ENCODE measurements at places on chromosomes 5 and 9.

DNA sequence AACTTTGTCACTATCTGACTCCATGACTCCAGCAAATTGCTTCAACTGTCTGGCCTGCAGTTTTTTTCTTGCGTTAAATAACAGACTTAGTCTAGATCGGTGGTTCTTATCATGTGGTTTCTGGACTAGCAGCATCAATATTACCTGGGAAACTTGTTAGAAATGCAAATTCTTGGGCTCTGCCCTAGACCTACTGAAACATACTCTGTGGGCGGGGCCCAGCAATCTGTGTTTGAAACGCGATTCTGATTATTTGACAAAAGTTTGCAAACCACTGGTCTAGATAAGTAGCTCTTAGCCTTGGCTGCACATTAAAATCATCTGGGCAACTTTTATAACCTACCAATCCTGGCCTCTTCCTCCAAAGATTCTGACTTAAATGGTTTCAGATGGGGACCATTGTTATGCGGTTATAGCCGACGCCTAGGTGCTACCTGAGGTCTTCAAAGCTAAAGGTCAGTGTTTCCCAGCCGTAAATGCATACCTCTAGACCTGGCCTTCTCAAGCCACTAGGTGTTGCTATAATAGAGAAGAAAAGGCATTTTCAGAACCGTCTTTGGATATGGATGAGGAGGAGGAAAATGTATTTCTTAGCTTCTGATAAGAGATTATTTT is 74.0 kb downstream of the C9orf85 start:
- no peak for DNase-seq

DNA sequence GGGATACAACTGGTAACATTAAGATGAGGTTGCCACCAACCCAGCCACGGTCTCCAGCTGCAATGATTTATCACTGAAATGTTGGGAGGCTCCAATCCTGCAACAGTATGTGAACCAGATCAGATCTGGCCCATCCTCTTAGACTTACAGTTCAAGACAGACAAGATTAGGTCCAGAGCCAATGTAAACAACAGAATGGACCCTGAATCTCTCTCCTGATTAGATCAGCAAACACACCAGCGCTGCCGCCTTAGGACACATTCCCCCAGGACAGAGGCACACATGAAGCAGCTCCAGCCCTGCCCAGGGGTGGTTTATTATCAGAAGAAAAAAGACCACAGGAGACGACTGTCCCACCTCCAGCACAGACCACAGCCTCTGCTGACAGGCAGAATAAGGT is 82.1 kb downstream of the SLIT3 start:
- no peak for DNase-seq

GRCh38 chr9:109962215-109962614 is 182.2 kb downstream of the PALM2AKAP2 start:
- DNase-seq = no peak

- DNase-seq = no peak
These were observed 57.5 kb downstream of the PIP5K1B start for GRCh38 chr9:68762570-68762969.

DNA sequence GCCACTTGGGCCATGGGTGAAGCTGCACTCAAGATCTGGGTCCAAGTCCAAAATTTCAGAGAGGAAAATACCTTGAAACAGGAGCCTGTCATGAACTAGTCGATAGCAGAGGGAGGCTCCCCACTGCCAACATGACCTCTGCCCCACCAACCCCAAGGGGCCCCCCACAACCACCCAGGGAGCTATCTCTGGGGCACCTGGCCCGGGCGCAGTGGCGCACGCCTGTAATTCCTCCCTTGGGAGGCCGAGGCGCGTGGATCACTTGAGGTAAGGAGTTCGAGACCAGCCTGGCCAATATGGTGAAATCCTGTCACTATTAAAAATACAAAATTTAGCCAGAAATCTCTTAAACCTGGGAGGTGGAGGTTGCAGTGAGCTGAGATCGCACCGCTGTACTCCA is 20.1 kb upstream of the HMCN2 start:
- DNase-seq = no peak

DNA sequence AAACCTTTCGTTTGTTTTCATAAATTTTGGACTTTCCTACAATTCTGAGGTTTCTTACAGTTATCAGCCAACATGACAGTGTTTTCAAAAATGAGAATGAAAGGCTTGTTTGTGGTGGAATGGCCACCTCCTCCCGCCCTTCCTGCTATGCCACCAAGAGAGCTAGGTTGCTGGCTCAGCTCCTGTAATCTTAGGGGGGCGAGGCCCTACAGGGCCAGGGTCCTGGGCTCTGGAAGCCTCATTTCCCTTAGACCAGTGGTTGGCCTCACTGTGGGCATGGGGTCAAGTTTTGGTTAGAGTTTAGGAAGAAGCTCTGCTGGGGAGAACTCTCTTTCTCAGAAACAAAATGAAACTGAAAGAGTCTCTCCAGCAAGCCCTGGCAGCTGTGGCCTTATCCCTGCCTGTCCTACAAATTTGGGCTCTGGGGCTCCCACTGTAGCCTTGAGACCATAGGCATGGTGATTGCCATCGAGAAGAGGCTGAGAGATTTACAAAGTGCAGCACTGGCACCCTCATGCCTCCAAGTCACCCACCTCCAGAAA is 66.2 kb downstream of the IRX1 start:
- no peak for DNase-seq

DNA sequence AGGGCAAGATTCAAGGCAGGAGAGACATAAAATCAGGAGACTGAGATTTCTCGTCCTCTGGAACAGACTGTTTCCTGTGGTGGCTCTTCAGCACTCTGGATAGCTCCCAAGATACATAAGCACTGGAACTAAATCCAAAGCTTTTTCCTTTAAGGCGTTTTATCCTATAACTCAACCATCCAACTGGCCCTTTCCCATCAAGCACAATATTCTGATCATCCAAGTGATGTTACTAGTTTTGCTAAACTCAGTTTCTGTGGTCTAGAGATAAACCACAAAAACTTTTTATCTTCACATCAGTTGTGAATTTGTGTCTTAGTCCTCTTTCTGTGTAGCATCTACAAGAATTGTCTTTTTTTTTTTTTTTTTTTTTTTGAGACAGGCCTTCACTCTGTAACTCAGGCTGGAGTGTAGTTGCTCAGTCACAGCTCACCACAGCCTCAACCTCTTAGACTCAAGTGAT is 299.4 kb downstream of the COX7C start:
- no peak for DNase-seq

GRCh38 chr9:26057050-26057449 is 378.8 kb upstream of the TUSC1 start:
- DNase-seq = no peak

GRCh38 chr5:75729321-75729720 is 12.1 kb upstream of the POC5 start:
- DNase-seq = no peak

DNA sequence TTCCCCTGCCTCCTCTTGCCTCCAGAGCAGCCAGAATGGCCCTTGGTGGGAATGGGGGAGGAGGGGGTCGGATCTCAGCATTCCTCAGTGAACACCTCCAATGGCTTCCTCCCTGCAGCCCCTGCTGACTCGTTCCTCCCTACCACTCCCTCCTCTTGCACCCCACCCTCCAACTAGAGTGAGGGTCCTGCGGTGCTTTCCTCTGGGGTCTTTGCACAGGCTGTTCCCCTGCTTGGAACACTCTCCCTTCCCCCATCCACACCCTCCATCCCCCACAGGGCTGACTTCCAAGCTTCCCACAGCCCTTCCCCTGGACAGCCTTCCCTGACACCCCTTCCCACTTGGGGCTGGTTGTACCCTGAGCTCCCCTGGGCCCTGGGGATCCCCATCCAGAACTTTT is 70.4 kb upstream of the NEK6 start:
- no peak for DNase-seq

DNA sequence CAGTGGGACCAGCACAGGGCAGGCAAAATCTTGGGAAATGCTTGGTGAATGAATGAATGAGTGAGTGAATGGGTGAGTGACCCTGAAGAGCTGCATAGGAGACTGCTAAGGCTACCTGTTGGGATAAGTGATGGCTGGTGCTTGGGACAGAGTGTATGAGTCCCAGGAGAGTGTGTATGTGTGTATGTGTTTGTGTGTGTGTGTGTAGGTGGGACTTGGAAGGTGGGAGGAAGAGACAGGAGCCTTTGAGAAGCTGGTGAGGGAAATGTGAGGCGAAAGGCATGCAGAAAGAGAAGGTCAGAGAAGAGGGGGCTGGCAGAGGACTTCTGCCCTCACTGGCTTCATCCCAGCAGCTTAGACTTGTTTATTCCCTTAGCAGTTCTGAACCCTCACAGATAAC is 33.3 kb upstream of the FOXE1 start:
- no peak for DNase-seq

- DNase-seq = no peak
These were observed 70.3 kb upstream of the RARS1 start for GRCh38 chr5:168415971-168416370.

GRCh38 chr5:122730037-122730436 is 44.8 kb upstream of the SNX2 start:
- no peak for DNase-seq

DNA sequence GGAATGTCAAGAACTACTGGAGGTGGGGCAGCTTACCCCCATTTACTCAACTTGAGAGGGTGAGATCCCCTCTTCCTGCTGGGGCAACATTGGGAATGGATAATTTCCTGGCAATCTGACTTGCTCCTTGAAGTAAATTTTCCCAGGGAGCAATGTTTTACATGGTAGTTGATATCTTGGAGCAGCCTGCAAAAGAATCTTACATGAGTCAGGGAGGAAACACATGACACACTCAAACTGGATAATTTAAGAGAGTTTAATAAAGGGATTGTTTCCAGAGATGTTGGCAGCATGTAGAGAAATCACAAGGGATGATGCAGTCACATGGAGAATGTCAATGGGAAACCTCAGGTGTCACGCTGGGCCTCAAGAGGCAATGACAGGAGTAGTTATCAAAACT is 212.5 kb downstream of the GAS1 start:
- no peak for DNase-seq

DNA sequence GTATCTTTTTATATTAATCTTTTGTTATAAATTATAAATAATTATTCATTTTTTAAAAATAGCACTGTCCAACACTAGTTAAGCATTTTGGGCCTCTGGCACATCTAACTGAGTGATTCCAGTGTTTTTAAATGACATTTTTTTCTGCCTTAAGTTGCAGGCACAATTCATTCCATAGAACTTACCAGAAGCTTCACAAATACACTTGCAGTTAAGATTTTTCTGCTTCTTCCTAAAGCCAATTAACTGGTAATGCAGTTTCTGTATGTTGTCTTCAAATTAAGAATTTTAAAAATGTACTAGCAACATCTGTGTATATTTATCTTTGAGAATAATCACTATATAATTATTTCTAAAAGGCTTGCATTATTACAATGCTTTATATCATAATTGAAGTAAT is 11.2 kb upstream of the NFIB start:
- no peak for DNase-seq

DNA sequence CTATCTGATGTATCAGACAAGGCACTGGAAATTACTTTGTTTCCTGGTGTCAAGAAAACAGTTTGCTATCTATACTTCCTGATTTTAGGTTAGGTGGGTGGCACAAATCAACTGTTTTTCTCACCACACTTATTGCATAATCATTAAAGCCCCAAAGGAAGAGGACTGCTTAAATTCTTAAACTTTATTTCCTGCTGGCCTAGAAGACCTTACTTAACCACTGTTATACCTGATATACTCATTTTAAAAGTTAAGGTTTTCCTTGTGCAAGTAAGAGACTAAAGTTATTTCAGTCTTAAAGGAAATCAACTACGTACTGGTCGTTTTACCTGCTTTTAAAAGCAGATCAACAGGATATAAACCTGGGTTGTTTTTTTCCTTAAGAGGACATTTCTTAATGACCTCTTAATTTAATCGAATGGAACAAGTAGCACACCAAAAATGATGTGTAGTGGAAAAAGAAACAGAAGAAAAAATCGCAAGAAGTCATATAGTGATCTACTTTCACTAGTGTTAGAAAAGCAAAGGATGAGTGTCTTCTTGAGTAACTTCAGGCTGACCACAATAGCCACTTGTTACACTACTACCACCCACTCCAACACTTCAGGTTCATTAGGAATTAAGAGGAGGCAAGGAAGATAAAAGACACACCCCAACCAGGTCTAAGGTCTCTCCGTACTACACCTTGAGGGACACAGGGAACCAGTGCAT is 974 bp downstream of the CLINT1 start:
- DNase-seq = no peak

DNA sequence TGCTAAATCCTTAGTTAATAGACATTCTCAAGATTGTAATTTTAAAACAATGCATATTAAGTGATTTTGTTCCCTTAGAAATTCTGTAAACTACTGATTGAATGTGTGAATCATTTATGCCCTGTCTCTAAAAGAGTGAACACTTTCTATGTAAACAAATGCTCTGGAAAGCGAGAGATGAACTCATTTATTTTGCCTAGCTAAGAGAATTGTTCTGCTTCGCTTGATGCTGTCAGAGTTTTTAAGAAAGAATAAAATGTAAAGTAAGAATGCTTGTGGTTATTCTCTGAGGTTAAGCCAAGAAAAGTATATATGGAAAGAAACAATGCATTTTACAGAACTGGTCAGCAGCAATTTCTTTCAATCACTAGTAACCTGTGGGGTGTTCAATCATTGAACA is 347.4 kb upstream of the NUDT12 start:
- no peak for DNase-seq

- no peak for DNase-seq
These were observed 259.1 kb upstream of the DAPK1 start for GRCh38 chr9:87238545-87238944.

- DNase-seq = no peak
These were observed 205.6 kb upstream of the CLINT1 start for GRCh38 chr5:158064334-158065123.

- no peak for DNase-seq
These were observed 118.7 kb upstream of the SGCD start for GRCh38 chr5:156208271-156208670.

DNA sequence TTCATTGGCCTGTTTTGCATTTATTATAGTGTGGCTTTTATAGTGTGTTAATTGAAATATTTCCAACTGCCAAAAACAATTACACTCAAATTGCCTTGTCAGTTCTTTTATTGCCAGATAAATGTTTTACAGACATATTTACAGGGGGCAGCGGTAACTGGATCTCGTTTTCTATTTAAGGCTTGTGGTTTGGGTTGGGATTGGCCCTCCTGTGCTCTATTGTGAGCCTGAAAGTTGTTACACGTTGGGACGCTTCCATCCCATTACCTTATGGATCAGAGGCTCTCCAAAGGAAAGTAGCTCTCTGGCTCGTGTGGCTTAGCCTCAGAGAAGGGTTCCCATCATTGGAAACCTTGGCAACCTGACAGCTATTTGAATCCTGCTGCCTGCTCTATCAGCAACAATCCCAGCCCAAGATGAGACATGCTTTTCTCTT is 20.8 kb downstream of the DNAI1 start:
- no peak for DNase-seq

GRCh38 chr5:114363837-114364236 is 2.0 kb downstream of the KCNN2 start:
- no peak for DNase-seq

DNA sequence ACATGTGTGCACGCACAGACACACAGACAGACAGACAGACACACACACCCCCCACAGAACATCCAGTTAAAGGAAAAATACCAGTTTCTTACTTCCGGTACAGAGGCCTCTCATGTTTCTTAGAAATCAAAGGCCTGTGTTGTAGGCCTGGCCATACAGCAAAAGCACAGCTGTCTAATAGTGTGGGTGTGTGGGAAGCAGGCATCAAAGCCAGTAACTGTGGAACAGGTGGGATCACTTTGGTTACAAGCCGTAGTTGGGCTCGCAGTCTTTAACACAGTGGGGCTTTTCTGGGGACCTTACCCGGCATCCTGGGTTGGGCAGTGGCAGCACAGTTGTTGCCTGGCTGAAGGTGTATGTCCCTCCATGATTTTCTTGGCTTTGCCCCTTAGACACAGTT is 55.2 kb downstream of the FBXL7 start:
- no peak for DNase-seq

- no peak for DNase-seq
These were observed 535.7 kb upstream of the ACO1 start for GRCh38 chr9:31848505-31849285.

All from GM18507 (cell line).